MM.1S (cell line): ENCODE measurements at places on chromosomes 3 and 15.

DNA sequence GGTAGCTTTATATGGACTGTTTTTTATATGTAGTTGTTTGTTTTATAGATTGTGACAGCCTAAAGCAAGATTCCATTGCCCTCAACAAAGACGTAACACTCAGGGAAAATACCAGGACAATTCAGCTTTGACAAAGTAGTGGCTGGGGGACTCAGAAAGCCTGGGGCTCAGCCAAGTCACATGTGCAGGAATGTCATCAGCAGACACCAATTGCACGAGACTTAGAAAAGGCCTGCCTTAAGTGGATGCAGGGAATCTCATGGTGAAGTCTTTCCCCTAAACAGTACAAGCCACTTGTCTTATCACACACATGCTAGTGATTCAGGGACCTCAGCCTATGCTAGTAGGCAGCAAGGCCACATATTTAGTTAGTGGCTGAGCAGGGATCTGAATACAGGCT, 381.8 kb upstream of the THBS1 start:
- H3K4me1 ChIP-seq = no peaks in the 10 kb centered on the region
- H3K4me3 ChIP-seq = no peak overlapping the region
- DNase-seq = no peak
- no peaks in the 10 kb centered on the region for H3K27me3 ChIP-seq
- H3K36me3 ChIP-seq = no peaks in the 10 kb centered on the region
- no peak overlapping the region for H3K27ac ChIP-seq

GRCh38 chr15:38320181-38320580, 67.5 kb downstream of the SPRED1 start:
- H3K4me1 ChIP-seq = no peaks in the 10 kb centered on the region
- H3K4me3 ChIP-seq = no peak overlapping the region
- peaks cover 4% of the 10 kb centered on the region; the same call in 1 of the 2 replicates for H3K36me3 ChIP-seq
- H3K27ac ChIP-seq = no peak overlapping the region

GRCh38 chr3:191884132-191884531, 423.2 kb downstream of the PYDC2 start:
- H3K36me3 ChIP-seq = no peaks in the 10 kb centered on the region
- H3K27me3 ChIP-seq = no peaks in the 10 kb centered on the region
- H3K4me1 ChIP-seq = no peaks in the 10 kb centered on the region
- H3K4me3 ChIP-seq = no peak overlapping the region
- H3K27ac ChIP-seq = no peak overlapping the region

DNA sequence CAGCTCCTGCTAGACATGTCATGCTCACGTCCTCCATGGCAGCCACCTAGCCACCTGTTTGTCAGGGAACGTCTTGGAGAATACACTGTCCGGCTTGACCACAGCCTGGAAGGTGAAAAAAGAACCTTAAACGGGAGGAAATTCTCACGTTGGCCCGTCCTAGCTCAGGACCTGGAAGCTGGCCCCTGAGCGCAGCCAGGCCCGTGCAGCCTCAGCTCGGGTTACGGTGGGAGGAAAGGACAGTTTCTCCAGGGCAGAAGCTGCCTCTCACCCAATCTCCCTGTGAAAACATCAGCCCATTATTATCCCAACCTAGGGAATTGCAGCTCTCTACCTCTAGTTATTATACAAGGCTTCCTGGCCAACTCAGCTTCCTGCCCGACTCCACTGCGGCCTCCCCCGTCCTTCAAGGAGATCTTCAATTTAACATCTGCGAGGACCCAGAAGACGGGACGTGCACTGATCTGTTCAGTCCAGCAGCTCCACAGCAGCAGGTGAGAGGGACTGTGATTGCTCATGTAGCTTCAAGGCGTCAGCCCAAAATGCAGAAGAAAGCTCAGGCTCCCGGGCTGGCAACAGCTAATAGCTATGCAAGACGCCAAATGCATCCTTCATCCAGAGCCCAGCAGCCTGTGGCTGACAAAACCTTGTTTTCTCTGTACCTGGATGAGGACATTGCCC, 84.7 kb downstream of the ADAMTS17 start:
- no peaks in the 10 kb centered on the region for H3K36me3 ChIP-seq
- H3K27me3 ChIP-seq = no peaks in the 10 kb centered on the region

DNA sequence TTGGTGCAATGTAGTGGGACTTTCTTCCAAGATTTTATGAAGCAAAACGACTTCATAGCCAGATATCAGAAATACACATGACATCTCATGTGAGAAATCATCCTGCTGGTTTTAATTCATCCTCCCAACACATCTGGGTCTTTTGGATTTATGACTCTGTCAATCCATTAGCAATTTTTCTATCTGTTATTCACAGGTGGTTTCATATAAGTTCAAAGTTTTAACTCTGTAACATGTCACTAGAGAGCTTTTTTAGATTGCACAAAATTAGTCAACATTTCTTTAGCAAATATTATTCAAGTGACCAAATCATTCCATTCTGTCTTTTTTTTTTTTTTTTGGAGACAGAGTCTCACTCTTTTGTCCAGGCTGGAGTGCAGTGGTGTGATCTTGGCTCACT, 30.4 kb downstream of the SQOR start:
- H3K36me3 ChIP-seq = no peaks in the 10 kb centered on the region; the same call in 1 of the 2 replicates
- H3K4me3 ChIP-seq = no peak overlapping the region
- no peak for DNase-seq
- no peaks in the 10 kb centered on the region for H3K27me3 ChIP-seq
- no peak overlapping the region for H3K27ac ChIP-seq
- no peaks in the 10 kb centered on the region for H3K4me1 ChIP-seq

DNA sequence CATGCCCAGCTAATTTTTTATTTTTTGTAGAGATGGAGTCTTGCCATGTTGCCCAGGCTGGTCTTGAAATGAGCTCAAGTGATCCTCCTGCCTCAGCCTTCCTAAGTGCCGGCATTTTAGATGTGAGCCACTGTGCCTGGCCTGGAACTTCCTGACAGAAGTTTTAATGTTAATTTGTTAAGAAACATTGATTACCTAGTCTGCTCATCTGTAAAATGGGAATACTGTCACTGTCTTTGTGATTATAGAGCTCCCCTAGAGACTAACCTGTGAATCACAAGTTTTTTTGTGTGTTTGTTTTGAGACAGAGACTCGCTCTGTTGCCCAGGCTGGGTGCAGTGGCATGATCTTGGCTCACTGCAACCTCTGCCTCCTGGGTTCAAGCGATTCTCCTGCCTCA, 4.3 kb upstream of the EIF3J start:
- no peaks in the 10 kb centered on the region for H3K36me3 ChIP-seq
- no peaks in the 10 kb centered on the region for H3K27me3 ChIP-seq
- H3K27ac ChIP-seq = no peak overlapping the region
- DNase-seq = no peak
- H3K4me3 ChIP-seq = no peak overlapping the region

GRCh38 chr3:184946917-184947316, 135.0 kb downstream of the VPS8 start:
- no peaks in the 10 kb centered on the region for H3K27me3 ChIP-seq
- peak; percentile 47 for DNase-seq
- no peak overlapping the region for H3K4me3 ChIP-seq
- H3K27ac ChIP-seq = peak overlapping the region; percentile 68

DNA sequence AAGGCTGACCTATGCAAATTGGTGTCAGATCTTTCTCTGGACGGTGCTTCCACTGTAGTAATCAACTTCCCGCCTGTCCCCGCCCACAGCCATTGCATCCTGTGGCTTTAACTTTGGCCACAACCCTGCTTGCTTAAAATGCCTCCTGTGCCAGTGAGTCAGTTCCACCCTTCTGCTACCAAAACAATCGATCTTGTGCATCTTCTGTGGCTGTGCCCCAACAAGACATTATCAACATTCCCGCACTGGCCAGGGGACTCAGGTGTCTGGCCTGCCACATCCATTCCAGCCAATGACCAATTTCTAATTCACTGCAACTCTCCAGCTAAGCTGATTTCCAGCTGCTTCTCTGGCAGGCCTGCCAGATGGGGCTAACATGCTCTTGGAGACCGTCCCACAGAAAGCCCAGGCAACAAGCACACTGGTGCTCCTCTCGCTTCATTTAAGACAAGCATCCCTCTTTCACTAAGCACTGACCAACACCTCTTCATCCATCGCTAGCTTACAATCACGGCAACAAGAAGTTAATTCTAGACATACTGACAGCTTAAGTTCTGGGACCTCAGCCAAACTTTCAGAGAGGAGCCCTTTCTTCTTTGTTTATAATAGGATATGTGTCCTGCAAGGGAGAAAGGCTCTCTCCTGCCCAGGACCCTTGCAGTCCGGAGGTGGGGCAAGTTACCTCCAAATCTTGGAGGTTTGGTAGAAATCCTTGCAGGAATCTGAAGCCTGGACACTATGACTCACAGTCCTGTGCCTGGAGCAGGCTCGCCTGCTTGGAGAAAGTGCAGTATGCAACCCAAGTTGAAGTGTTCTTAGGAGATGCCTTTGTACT, 6.7 kb downstream of the CA12 start:
- DNase-seq = no peak
- no peaks in the 10 kb centered on the region for H3K27me3 ChIP-seq
- H3K4me1 ChIP-seq = no peaks in the 10 kb centered on the region

DNA sequence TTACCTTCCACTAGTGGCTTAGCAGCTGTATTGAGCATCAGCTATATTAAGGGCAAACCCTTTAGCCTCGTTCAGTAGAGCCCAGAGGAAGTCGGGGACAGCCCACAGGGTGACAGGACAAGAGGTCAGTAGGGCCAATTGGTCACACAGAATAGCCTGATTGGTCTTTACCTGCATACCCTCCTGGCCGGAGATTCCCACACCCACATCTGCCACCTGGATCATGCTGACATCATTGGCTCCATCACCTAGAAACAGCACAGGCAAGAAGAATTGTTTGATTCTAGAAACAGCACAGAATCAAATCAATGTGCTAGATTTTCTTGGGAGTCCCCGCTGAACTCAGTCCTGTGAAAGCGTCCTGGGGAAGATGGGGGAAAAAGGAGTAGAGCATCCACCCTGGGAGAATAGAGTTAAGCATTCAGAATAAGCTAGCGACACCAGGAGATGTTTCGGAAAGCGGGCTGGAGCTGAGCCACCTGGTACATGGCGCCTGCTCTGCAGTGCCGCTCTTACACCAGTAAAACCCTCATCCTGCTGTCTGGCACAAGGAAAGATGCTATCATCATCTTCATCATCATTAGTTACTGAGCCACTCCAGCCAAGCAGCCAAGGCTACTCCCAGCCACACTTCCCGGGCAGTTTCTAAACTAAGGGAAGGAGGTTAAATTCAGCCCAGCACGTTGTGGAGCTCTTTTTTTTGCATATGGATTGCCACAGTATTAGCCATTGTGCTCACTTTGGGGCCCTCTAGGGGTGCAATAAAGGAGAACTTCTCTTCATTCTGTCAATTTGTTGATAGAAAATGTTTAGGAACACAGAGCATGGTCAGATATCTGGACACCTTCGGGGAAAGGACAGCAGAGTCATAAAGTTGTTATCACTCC, 171.3 kb downstream of the ATP10A start:
- H3K27me3 ChIP-seq = no peaks in the 10 kb centered on the region
- H3K4me1 ChIP-seq = no peaks in the 10 kb centered on the region
- H3K36me3 ChIP-seq = no peaks in the 10 kb centered on the region

- no peaks in the 10 kb centered on the region for H3K4me1 ChIP-seq
- no peak overlapping the region for H3K4me3 ChIP-seq
- DNase-seq = no peak
- no peaks in the 10 kb centered on the region for H3K27me3 ChIP-seq
Observed at GRCh38 chr3:102181175-102181920, 253.5 kb upstream of the ZPLD1 start.

DNA sequence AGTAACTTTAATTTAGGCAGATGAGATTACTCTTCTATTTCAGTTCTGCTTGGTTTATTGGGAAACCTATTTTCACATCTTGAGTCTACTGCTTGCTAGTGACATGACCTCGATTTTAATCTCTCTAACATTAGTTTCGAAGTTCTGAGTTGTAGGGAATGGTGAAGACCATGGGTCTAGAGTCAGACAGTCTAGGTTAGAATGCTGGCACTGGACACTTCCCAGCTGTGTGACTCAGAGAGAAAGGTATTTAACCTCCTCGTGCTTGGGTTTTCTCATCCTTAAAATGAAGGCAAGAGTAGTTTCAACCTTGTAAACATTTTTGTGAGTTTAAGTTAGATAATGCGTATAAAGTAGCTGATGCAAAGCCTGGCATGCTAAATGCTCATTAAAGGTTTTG, 422.1 kb downstream of the GRM7 start:
- no peaks in the 10 kb centered on the region for H3K36me3 ChIP-seq
- H3K4me3 ChIP-seq = no peak overlapping the region

GRCh38 chr3:167864552-167864874, 129.0 kb downstream of the SERPINI1 start:
- H3K27me3 ChIP-seq = no peaks in the 10 kb centered on the region
- no peak overlapping the region for H3K27ac ChIP-seq
- no peak overlapping the region for H3K4me3 ChIP-seq
- no peaks in the 10 kb centered on the region for H3K36me3 ChIP-seq
- DNase-seq = no peak

DNA sequence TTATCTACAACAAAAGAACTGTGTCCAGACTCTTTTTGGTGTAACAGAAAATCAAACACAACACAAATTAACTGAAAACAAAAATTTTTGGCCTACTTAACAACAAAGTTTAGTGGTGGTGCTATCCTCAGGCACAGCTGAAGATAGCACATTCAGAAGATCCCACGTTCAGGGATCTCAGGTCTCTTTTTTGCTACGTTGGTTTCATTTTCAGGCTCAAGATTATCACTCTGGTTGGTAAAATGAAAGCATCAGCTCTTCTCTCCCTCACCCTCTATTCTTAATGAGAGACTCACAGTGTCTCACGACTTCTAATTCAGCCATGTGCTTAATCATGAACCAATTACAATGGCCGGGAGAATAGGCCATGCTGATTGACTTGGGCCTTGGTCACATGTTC, 146.9 kb upstream of the PTPRG start:
- H3K4me3 ChIP-seq = no peak overlapping the region
- no peaks in the 10 kb centered on the region for H3K36me3 ChIP-seq
- peaks cover 16% of the 10 kb centered on the region for H3K4me1 ChIP-seq

DNA sequence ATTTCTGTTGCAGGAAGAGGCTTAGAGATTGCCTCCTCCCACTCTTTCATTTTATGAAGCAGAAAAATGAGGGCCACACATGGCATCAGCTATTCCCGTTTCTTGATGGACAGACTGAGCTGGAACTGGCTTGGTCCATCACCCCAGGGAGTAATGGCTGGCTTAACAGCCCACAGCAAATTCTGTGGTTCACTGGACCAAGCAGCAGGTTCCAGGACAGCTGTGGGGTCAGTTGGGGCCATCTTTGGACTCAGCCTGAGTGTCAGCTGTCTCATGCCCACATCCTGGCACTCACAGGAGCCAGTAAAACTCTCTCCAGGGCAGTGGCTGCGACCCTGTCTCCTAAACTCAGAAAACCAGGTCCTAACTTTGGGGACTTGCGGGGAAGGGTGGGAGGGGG, 36.5 kb downstream of the ZDHHC19 start:
- no peak overlapping the region for H3K27ac ChIP-seq
- H3K4me3 ChIP-seq = no peak overlapping the region
- no peak for DNase-seq

DNA sequence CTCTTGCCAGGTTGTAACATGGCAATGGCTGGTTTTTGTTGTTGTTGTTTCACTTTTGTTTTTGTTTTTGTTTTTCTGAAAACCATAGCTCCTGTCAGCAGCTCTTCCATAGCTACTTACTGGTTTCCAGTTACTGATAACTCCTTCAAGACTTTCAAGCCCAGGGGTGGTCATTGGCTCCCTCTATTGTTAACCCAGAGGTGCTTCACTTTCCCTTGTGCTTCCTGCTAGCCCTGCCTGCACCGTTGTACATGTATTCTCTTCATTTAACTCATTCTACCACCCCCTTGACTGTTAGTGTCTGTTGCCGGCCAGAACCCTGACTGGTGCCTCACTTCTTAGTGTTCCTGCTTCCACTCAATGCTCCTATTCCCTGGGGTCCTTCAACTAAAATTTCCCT, 4.2 kb upstream of the TRAT1 start:
- H3K27me3 ChIP-seq = no peaks in the 10 kb centered on the region
- no peak overlapping the region for H3K27ac ChIP-seq
- no peak overlapping the region for H3K4me3 ChIP-seq
- H3K36me3 ChIP-seq = no peaks in the 10 kb centered on the region
- H3K4me1 ChIP-seq = peaks cover 25% of the 10 kb centered on the region
